ENCODE measurements at places on chromosomes 4 and X. TPM values are rescaled to one million over a fixed set of nuclear protein-coding genes. Genes with fewer than 3 reads are reported as not detected.

DNA sequence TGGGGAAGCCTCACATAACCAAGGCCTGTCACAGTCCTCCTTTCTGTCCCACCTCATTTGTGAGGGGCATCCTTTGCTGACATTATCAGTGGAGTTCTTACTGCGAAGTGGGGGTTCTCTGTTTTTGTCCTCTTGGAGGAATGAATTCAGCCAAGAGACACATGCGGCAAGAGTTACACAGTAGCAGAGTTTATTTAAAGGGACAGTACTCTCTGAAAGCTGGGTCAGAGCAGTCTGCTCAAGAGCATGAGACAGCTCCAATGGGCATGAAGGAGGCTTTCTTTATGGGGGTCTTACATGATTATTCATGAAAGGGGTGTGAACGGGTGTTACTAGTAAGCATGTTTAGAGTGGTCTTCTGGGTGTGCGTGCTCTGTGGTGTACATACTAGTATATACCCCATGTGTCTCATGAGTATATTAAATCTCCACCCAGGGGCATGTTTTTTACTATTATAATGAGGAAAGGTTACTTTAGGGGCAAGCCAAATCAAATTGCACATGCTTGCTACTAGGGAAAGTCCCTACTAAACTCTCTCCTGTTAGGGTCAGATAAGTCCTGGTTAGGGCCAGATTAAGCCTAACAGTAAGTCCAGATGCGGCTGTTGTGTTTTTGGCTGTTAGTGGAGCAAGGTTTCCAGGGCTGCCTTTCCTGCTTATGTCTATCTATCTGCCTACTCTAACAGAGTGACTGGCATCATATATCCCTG is 19.8 kb upstream of the LGI2 start:
- no peak overlapping the region for H3K27ac ChIP-seq
- H3K4me1 ChIP-seq = no peaks in the 10 kb centered on the region
- DNase-seq = no peak

Gene PDK3
- total RNA-seq = 51.2 TPM

- H3K27ac ChIP-seq = no peak overlapping the region
- no peak overlapping the region for H3K4me3 ChIP-seq
- no peak for DNase-seq
- H3K36me3 ChIP-seq = no peaks in the 10 kb centered on the region
Measured at GRCh38 chr4:24935856-24936255, 23.0 kb upstream of the CCDC149 start.

- no peak for DNase-seq
- H3K4me3 ChIP-seq = no peak overlapping the region
- no peaks in the 10 kb centered on the region for H3K4me1 ChIP-seq
- H3K27ac ChIP-seq = no peak overlapping the region
- no peaks in the 10 kb centered on the region for H3K27me3 ChIP-seq
Measured at GRCh38 chrX:130896802-130897501, 6.1 kb downstream of the ENOX2 start.

- 0 out of 2 replicates have a peak overlapping the region, but pooled peaks have one; percentile 3 for H3K27ac ChIP-seq
- H3K36me3 ChIP-seq = no peaks in the 10 kb centered on the region
- no peaks in the 10 kb centered on the region for H3K27me3 ChIP-seq
- H3K4me3 ChIP-seq = no peak overlapping the region
- H3K4me1 ChIP-seq = peaks cover 11% of the 10 kb centered on the region
Measured at GRCh38 chr4:127015667-127016117, 617.1 kb upstream of the INTU start.

Gene RTL9
- total RNA-seq = 0.31 TPM

DNA sequence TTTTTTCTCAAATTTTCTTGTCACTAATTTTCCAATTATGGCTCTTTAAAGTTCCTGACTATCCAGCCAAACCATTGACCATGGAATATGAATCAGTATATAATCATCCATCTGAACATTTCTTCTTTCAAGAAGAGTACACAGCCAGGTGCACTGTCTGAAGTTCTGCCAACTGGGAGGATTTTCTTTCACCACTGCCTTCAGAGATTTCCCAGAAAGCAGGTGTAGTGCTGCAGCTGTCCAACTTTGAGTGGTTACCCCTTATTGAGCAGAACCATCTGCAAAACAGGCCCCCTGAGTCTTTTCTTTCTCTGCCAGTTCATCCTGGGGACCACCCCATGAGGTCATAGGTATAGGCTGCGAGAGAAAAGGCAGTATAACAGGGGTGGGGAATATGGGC is 1213.2 kb downstream of the RAPGEF2 start:
- H3K4me1 ChIP-seq = no peaks in the 10 kb centered on the region
- H3K4me3 ChIP-seq = no peak overlapping the region
- no peaks in the 10 kb centered on the region for H3K27me3 ChIP-seq
- DNase-seq = no peak
- no peaks in the 10 kb centered on the region for H3K36me3 ChIP-seq

- no peak overlapping the region for H3K27ac ChIP-seq
- peaks cover 30% of the 10 kb centered on the region for H3K4me1 ChIP-seq
- H3K27me3 ChIP-seq = peaks cover 59% of the 10 kb centered on the region
- H3K36me3 ChIP-seq = no peaks in the 10 kb centered on the region
- H3K4me3 ChIP-seq = peak overlapping the region; percentile 79
Measured at GRCh38 chr4:105896461-105896942, 1.2 kb downstream of the NPNT start.

DNA sequence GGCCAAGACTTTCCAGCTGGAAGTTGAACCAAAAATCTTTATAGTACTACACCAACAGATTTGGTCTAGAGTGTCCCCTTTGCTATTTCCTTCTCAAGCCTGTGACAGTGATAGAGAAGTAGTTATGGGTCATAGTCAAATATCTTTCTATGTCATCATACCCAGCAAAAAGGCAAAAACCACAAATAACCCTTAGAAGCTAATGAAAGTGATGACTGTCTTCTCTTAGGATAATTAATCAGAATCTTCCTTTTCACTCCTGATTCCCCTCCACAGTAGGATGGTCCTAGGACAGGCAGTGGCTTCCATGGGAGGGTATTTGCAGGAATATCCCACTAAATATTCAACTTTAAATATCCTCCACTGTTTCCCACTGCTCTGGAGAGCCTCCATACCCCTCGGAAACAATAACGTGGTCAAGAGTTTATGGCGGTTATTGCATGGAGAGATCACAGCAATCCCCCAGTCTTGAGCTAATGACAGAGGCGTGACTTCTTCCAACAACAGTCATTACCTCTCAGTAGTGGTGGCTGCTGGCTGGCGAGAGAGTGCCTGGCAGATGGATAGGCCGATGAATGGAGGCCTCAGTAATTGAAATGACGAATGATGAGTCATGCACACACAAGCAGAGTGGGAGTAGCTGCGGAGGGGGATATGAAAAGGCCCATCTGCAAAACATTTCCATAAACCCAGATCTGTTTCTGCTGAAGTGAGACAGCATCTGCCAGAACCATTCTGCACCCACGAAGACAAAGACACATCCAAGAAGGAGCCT is 154.9 kb downstream of the STK32B start:
- H3K27me3 ChIP-seq = no peaks in the 10 kb centered on the region
- H3K36me3 ChIP-seq = no peaks in the 10 kb centered on the region
- H3K4me3 ChIP-seq = no peak overlapping the region
- H3K4me1 ChIP-seq = 0 out of 2 replicates have a peak, but pooled peaks cover 8% of the 10 kb centered on the region

Gene TLR10
- 0.14 TPM for total RNA-seq

Gene DRD5
- total RNA-seq = 0.24 TPM

Gene IL21
- not detected for total RNA-seq

- no peaks in the 10 kb centered on the region for H3K36me3 ChIP-seq
- H3K4me3 ChIP-seq = no peak overlapping the region
- no peaks in the 10 kb centered on the region for H3K4me1 ChIP-seq
- DNase-seq = peak; percentile 67
Measured at GRCh38 chr4:13821522-13821921, 194.0 kb upstream of the BOD1L1 start.

Gene FAM9C
- total RNA-seq = not detected

Gene DCAF12L2
- 1.9 TPM for total RNA-seq

DNA sequence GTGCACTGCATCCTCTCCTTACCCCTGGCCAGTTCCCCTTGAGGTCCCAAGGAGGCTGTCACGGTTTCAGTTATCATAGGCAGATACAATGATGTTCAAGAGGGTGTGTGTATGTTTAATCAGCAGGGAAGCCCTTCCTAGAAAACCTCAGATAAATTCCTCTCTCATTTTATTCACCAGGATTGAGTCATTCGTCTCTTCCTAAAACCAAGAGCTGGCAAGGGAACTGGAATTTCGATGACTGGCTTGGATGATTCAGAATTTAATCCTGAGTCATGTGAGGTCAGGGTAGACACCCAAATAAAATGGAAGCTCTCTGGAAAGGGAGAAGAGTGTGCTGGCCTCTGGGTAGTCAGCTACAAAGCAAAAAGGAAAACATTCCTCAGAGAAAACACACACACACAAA is 106.2 kb upstream of the RAPGEF2 start:
- H3K27ac ChIP-seq = no peak overlapping the region
- H3K4me1 ChIP-seq = no peaks in the 10 kb centered on the region
- no peak for DNase-seq

- no peak overlapping the region for H3K27ac ChIP-seq
- DNase-seq = no peak
- H3K4me1 ChIP-seq = no peaks in the 10 kb centered on the region
- no peaks in the 10 kb centered on the region for H3K27me3 ChIP-seq
- no peaks in the 10 kb centered on the region for H3K36me3 ChIP-seq
- H3K4me3 ChIP-seq = no peak overlapping the region
Measured at GRCh38 chrX:1899841-1900240, 285.0 kb downstream of the ASMT start.

GRCh38 chrX:110541266-110541665 is 182.6 kb downstream of the RTL9 start:
- H3K36me3 ChIP-seq = no peaks in the 10 kb centered on the region
- H3K4me3 ChIP-seq = no peak overlapping the region
- no peak for DNase-seq

Gene SPIN2A
- 2.6 TPM for total RNA-seq

- H3K27ac ChIP-seq = no peak overlapping the region
- H3K27me3 ChIP-seq = no peaks in the 10 kb centered on the region
- H3K36me3 ChIP-seq = no peaks in the 10 kb centered on the region
Measured at GRCh38 chr4:166198041-166198440, 325.0 kb downstream of the TLL1 start.

- H3K4me1 ChIP-seq = no peaks in the 10 kb centered on the region
- H3K27ac ChIP-seq = no peak overlapping the region
- DNase-seq = no peak
- H3K4me3 ChIP-seq = no peak overlapping the region
Measured at GRCh38 chrX:68589372-68589753, 58.1 kb upstream of the STARD8 start.

All from GM23338 (cell line).